Smooth muscle cell of the umbilical artery (primary cell): ENCODE measurements at places on chromosomes 11 and 22. TPM values are rescaled to one million over a fixed set of nuclear protein-coding genes. Genes with fewer than 3 reads are reported as not detected.

GLB1L2 gene
- 0.30 and 0.32 TPM in 2 replicates for total RNA-seq

GLB1L3 gene
- total RNA-seq: not detected in 2 replicates

LIN7C gene
- total RNA-seq: 57.8 and 57.9 TPM in 2 replicates

MRGPRX4 gene
- not detected in 2 replicates for total RNA-seq

HARBI1 gene
- total RNA-seq: 4.8 and 5.9 TPM in 2 replicates

KCNJ11 gene
- total RNA-seq: not detected in 2 replicates

NTM gene
- 45.4 and 168 TPM in 2 replicates for total RNA-seq

LRRC51 gene
- total RNA-seq: 2.4 and 4.3 TPM in 2 replicates

DEUP1 gene
- not detected in 2 replicates for total RNA-seq

ADSL gene
- total RNA-seq: 100 and 140 TPM in 2 replicates

KIAA1671 gene
- 2.4 and 14.6 TPM in 2 replicates for total RNA-seq

C11orf21 gene
- not detected in 2 replicates for total RNA-seq

CRYBB2 gene
- not detected in 2 replicates for total RNA-seq

SMIM35 gene
- not detected in 2 replicates for total RNA-seq

SLC5A1 gene
- not detected in 2 replicates for total RNA-seq

TPH1 gene
- total RNA-seq: 0.05 TPM in 1 of 2 replicates, not detected in the other

FAM168A gene
- total RNA-seq: 30.3 and 34.0 TPM in 2 replicates

CCDC188 gene
- 0.30 TPM in 1 of 2 replicates, not detected in the other for total RNA-seq

RAB38 gene
- total RNA-seq: 1.5 and 2.9 TPM in 2 replicates

ZNRF3 gene
- total RNA-seq: 2.4 and 4.8 TPM in 2 replicates

KCNJ1 gene
- not detected in 2 replicates for total RNA-seq

PYGM gene
- 0.60 and 1.2 TPM in 2 replicates for total RNA-seq

OR8D4 gene
- total RNA-seq: not detected in 2 replicates

QSER1 gene
- total RNA-seq: 16.6 and 35.5 TPM in 2 replicates

CPT1B gene
- 1.6 and 2.7 TPM in 2 replicates for total RNA-seq

MS4A7 gene
- total RNA-seq: not detected in 2 replicates

EED gene
- total RNA-seq: 20.2 and 20.8 TPM in 2 replicates

SPTBN2 gene
- 4.2 and 5.7 TPM in 2 replicates for total RNA-seq

PDGFD gene
- total RNA-seq: 0.83 and 3.0 TPM in 2 replicates

MS4A2 gene
- total RNA-seq: not detected in 2 replicates

RIC8A gene
- total RNA-seq: 106 and 137 TPM in 2 replicates

CD3E gene
- not detected in 2 replicates for total RNA-seq

SCT gene
- not detected in 2 replicates for total RNA-seq

POTEH gene
- not detected in 2 replicates for total RNA-seq

SLCO2B1 gene
- 0.30 and 0.88 TPM in 2 replicates for total RNA-seq

LMO2 gene
- total RNA-seq: 0.09 TPM in 1 of 2 replicates, not detected in the other

PANX2 gene
- 1.5 and 2.0 TPM in 2 replicates for total RNA-seq

CCDC73 gene
- not detected in 2 replicates for total RNA-seq

GUCY1A2 gene
- total RNA-seq: under 0.01 and 0.18 TPM in 2 replicates

TRPT1 gene
- 27.6 and 29.4 TPM in 2 replicates for total RNA-seq

KREMEN1 gene
- 3.4 and 4.2 TPM in 2 replicates for total RNA-seq

OR6T1 gene
- not detected in 2 replicates for total RNA-seq

PRG3 gene
- not detected in 2 replicates for total RNA-seq

SNX32 gene
- 0.92 and 1.8 TPM in 2 replicates for total RNA-seq

OR5W2 gene
- not detected in 2 replicates for total RNA-seq

P4HA3 gene
- 116 and 240 TPM in 2 replicates for total RNA-seq

CATSPERZ gene
- total RNA-seq: 0.28 TPM in 1 of 2 replicates, not detected in the other

KRTAP5-7 gene
- 0.14 TPM in 1 of 2 replicates, not detected in the other for total RNA-seq

KCNA4 gene
- not detected in 2 replicates for total RNA-seq

KRTAP5-8 gene
- total RNA-seq: not detected in 2 replicates

CDC45 gene
- total RNA-seq: 1.2 and 12.0 TPM in 2 replicates

GAL gene
- 0.59 and 0.74 TPM in 2 replicates for total RNA-seq

PHLDB1 gene
- 96.2 and 140 TPM in 2 replicates for total RNA-seq

MYO18B gene
- 0.59 and 3.6 TPM in 2 replicates for total RNA-seq

OR5B21 gene
- total RNA-seq: not detected in 2 replicates
